ENCODE measurements at places on chromosomes 2 and 18.
A peak's percentile ranks its signal among the peaks of the same experiment; 100 is the strongest.

- no peak for DNase-seq
Measured at GRCh38 chr2:105849431-105850179, 104.9 kb downstream of the NCK2 start.

GRCh38 chr2:65483763-65484162 lies 51.4 kb upstream of the SPRED2 start:
- DNase-seq: no peak

DNA sequence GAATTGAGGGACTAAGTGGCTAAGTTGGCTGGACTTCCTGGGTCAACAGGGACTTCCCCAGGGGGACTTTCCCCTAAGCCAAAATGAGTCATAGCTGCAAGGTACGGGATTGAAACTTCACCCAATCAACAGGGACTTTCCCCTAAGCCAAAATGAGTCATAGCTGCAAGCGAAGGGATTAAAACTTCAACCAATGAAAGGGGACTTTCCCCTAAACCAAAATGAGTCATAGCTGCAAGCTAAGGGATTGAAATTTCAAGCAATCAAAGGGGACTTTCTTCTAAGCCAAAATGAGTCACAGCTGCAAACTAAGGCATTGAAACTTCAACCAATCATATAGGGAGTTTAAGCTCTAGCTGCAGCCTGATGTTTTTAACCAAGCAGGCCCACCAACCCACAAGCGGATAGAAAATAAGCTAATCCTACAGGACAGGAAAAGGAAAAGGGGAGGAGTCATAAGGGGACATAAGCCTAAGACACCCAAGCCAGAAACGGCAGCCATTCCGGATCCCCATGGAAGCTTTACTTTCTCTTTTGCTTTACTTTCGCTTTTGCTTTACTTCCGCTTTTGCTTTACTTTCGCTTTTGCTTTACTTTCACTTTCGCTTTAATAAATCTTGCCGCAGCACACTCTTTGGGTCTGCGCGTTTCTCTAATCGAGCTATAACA lies 1375.4 kb upstream of the CELF4 start:
- no peak for DNase-seq

DNA sequence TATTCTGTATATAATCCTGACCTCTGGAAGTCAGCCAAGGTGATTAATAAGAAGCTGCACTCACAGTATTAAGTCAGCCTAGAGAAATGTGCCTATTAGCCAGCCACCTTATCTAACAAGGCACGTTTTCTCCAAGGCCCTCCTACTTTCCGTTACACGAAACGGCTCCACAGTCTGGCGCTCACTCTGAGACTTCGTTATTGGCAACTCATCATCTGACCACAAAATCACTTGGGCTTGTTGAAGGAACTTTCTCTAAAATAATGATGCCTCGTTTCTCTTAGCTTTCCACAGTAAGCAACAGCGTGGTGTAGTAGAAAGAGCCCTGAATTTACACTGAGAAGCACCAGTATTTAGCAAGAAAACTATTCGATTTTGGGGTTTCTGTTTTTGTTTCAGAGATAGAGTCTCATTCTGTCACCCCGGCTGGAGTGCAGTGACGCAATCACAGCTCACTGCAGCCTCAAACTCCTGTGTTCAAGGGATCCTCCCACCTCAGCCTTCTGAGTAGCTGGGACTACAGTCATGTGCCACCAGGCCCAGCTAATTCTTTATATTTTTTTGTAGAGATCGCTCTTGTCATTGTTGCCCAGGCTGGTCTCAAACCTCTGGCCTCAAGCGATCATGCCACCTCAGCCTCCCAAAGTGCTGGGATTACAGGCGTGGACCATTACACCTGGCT lies 53.6 kb upstream of the SLC14A1 start:
- DNase-seq: no peak

DNA sequence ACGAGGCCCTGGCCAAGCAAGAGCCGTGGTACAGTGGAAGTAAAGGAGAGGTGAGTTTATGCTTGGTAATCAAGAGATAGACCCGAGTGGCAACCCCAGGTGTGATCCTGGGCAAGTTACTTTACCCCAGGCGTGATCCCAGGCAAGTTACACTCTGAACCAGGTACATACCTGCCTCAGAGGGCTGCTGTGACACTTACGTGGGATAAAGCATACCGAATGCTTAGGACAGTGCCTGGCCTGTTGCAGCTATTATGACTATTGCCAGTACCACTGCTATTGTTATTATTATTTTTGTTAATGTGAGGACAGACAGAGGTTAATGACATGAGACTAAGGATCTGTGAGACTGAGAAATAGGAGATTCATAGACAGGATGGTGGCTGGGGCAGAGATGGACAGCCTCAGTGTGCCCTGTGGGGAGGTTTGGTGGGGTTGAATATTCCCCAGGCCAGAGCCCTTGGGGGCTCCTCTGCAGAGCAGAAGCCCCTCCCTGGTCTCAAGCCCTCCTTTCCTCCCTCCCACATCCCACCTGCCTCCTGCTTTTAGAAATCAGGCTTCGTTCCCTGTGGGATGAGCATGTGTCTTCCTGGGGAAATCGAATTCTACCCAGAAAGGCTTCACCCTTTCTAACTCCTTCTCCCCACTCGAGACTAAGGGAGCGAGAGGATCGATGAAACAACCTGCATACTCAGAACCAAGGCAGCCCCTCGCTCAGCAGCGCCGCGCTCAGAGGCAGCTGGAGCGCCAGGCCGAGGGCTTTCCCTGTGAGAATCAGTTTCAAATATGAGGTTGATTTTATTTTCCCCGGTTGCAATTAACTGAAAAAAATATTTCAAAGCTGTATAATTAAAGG lies 62.0 kb upstream of the SIX3 start:
- DNase-seq: no peak

- no peak for DNase-seq
Measured at GRCh38 chr18:62505669-62506494, 16.9 kb upstream of the ZCCHC2 start.

- DNase-seq: no peak
Measured at GRCh38 chr2:133039531-133039930, 369.5 kb upstream of the LYPD1 start.

- no peak for DNase-seq
Measured at GRCh38 chr2:74890711-74891110, 56.8 kb downstream of the HK2 start.

- no peak for DNase-seq
Measured at GRCh38 chr2:74226648-74227213, 28.3 kb downstream of the MTHFD2 start.

- DNase-seq: no peak
Measured at GRCh38 chr2:149873936-149874335, 286.4 kb upstream of the MMADHC start.

- DNase-seq: peak; percentile 47
Measured at GRCh38 chr2:1736997-1737480, 7.3 kb downstream of the PXDN start.

GRCh38 chr2:23627236-23628009 lies 242.4 kb downstream of the KLHL29 start:
- DNase-seq: no peak
